ENCODE measurements at places on chromosomes 1 and 21.

DNA sequence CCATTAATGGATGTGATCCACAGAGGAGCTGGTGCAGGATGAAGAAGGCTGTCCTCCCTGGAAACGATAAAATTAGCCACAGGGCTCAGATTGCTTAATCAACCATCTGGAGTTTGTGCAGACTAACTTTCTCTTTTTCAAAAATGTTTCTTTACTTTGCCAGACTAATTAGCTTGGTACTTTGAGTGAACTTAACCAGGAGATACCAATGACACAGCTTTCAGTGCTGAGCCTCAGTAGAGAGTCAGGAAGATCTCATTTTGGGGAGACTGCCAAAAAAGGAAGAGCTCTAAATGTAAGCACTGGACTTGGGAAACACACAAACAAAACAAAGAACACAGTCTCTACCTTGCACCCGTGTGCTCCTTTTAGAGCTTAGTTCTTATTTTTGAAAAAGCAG is 248.1 kb upstream of the DEPDC1 start:
- no peak for DNase-seq

GRCh38 chr1:248783367-248783766 is 27.8 kb upstream of the LYPD8 start:
- no peak for DNase-seq

DNA sequence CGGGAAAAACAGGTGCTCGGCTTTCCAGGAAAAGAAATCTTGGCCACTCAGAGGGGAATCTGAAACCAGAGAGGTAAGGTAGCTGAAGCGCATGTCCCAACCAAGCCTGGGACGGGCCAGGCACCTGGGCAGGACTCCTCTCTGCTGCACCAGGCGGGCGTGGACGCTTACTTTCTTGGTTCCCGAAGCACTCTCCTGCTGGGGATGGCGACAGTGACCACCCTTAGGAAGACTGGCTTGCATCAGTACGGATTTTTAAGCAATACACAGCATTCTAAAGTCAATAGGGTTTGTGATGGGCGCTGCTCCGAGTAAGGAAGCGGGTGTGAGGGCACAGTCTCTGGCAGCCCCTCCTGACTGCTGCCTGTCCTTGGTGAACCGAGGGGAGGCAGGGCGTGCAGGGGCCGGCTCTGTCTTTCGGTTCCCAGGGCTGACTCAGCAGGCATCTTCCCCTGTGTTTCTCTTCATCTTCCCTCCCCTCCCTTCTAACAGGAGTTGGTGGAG is 74.9 kb upstream of the ANGPTL1 start:
- peak; percentile 27 for DNase-seq

DNA sequence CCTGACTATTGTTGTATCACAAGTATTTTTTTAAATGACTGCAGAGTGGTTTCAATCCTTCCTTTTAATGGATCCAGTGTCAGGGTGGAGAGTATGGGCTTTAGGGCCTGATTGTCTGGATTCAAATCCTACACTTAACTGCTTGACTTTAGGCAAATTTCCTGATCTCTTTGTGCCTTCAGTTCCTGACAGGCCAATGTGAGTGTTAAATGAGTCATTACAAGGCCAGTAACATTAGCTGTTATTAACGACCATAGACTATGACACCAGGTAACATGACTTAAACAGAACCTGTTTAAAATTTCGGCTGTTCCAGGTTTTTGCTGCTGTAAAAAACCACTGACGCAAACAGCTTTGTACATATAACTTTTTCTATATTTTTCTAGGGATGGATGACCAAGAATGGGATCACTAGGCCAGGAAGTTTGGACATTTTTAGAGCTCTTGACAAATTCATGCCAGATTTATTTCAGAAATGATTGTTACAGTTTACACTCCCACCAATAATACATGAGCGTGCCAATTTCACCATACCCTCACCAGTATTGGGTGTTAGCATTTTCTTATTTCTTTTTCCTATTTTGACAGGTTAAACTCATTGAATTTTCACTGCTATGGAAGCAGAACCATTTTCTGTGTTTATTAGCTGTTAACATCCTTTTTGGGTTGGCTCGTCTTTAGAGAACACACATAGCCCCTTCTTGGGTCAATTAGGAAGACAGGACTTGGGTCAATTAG is 11.3 kb downstream of the ZNF362 start:
- no peak for DNase-seq

GRCh38 chr1:230772457-230773395 is 25.5 kb downstream of the CAPN9 start:
- peak; percentile 62 for DNase-seq

Data from fibroblast of skin of right quadriceps (primary cell).